ENCODE measurements at places on chromosomes 5 and 9.

DNA sequence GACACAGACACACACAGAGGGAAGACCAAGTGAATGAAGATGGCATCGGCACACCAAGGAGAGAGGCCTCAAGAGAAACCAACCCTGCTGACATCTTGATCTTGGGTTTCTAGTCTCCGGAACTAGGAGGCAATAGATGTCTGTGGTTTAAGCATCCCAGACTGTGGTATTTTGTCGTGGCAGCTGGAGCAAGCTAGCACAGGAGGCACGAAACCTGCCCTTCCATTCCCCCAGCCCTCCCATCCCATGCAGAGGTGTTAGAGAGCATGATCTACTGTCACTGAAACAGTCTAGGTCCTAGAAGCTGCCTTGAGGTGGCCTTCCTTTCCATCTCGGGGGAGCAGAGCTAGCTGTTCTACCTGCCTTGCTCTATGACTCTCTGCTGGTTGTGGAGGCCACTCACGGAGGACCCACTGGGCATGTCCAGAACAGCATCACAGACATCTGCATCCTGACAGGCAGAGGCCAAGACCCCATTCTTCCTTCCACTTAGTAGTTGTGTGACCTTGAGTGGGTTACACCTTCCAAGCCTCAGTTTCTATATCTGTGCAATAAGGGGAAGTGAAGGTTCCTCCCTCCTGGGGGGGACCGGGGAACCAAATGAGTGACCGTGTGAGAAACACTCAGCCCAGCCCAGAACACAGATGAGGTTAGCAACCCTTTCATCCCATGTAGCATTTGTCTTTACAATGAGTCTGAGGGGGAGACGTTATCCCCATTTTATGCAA, 134.3 kb upstream of the BOD1 start:
- no peak for DNase-seq

GRCh38 chr5:16131878-16132277, 47.7 kb downstream of the MARCHF11 start:
- DNase-seq = no peak

- no peak for DNase-seq
These were observed 16.1 kb upstream of the LNPEP start for GRCh38 chr5:96919754-96920197.

DNA sequence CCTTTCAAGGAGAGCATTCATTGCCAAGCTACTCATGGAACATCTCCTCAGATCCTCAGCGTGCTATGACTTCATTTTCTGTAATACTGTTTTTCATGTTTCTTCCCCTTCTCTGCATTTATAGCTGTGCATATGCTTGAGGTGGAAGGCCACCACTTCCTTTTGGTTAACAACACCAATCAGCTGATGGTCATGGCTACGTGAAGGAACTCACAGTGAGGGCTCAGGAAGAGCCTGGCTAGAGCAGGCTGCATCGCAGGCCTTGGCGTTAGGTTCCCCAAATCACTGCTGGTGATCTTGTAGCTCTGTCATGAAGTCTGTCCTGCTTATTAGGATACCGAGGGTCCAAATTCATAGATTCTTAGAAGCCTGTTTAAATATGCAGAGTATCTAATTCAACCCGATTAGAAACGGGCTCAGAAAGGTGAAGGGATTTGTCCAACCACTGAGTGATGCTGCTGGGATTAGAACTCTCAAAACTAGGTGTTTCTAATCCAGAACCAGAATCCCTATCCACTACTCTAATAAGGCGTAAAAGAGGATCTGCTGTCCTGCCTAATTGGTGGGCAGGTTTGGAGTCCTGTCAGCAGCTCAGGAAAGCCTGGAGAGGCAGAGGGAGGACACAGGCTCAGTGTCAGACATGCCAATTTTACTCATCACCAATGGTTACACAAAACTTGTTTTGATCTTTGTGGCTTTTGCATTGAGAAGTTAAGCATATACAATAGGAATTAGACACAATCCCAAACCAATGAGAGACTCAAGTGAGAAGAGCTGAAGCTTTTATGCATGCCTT, 7.5 kb downstream of the SYK start:
- DNase-seq = no peak

- no peak for DNase-seq
These were observed 784 bp downstream of the NLN start for GRCh38 chr5:65722575-65723403.

GRCh38 chr5:139416651-139417050, 12.8 kb upstream of the SPATA24 start:
- no peak for DNase-seq

DNA sequence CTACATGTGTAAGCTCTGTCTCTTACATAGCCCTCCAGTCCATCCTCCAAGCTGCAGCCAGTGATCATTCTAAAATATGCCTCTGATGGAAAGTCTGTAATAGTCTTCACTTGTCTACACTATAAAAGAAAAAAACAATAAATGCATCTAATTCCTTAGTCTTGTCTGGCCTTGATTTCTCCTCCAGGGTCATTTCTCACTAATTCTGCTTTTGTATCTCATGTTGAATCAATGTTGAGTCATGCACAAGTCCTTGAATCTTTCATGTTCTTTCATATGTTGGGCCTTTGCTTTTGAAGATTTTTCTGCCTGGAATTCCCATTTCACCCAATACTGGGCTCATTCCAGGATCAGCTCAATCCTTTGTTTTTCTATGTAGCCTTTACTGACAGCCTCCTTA, 121.1 kb upstream of the TRIM32 start:
- DNase-seq = no peak

DNA sequence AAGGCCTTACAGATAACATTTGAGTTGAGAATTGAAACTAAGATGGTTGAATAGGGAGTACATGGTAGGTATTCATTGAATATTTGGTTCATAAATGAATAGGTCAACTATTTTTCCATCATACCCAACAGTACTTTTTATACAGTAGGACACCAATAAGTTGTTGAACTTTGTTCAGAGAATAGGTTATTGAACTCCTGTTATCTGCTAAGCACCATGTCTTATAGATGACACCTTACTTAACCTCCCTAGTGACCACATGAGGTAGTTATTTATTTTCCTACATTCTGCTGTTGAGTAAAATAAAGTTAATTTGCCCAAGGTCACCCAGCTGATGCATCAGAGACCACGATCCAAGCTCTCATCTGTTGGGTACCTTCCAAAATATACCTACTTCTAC, 49.6 kb upstream of the ATP10B start:
- DNase-seq = no peak

DNA sequence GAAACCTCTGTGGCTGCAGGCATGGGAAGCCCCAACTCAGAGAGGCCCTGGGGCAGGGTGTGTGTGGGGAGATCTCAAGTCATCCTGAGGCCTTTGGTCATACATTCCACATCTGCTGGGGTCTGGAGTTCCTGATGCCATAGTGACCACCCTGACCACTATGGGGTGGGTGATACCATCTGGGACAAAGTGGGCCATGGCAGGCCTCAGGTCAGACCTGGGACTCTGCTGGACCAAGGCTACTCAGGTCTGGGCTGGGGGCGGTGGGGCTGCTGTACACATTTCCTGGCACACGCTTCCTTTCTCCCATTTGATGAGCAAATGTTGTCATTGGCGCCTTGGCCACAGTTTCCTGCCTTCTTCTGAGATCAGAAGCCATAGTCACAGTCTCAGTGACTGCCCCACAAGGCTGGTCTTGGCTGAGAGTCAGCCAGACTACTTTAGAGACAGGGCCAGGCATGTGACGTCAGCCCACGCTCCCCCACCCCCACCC, 15.1 kb upstream of the ACSL6 start:
- no peak for DNase-seq

DNA sequence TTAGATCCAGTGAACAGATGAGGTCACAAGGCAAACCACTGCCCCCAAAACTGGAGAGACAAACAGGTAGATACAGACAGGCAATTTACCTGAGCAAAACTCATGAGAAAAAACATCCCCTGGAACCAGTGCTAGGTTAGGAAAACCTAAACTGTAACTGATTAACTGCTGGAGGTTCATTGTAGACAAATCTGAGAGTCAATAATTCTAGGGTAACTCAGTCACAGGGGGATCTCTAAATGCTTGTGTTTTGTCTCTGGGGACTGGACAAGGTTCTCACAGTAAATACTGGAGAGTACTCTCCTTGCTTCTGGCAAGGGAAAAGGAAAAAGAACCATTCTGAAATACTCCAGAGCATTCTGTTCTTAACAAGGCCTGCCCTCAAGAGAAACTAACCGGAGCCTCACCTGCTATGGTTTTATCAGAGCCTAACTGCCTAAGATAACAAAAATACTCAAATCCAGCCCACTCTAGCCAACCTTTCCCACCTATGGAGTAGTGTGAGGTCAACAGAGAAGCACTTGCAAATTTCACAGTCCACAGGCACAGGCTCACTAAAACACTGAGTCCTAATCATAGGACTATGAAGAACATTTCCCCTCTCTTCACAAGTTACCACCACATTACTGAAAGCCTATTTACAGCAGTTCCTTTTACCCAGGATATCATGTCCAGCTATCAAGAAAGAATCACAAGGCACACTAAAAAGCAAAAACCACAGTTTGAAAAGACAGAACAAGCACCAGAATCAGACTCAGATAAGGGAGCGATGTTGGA, 139.9 kb upstream of the ACOT12 start:
- no peak for DNase-seq

All from activated CD4-positive, alpha-beta T cell treated with anti-CD3 and anti-CD28 coated beads for 1 hour (primary cell).